ENCODE measurements at places on chromosomes 16 and 17.

DNA sequence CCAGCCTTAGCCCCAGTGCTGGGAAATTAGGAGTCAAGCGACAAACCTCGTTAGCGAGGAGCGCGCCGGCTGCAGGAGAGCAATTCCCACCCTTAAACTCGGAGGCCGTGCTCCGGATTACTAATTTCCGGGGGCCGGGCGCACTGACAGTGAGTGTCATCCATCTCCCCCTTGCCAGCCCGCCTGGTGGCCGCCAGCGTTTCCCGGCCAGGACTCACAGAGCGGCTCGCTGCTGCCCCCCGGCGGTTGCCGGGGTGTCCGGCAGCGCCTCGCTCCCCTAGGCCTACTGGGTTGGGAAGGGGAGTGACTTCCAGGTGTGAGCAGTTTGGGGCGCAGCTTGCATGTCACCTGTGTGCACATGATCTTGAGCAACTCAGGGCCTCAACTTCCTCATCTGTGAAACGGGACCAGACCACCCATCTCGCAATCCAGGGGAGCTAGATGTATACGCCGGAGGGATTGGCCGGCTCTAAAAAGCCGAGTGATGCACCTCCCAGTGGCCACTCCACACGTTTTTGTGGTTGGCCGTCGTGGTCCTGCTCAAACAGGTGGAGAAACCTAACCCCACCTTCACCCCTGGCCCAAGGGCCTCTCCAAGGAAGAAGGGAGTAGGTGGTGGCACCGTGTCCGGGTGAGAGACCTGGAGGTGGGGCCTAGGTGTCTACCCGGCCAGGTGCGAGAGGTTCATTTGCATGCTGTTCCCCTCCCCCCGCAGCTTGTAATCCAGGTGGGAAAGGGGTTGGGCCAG lies 2.5 kb upstream of the GSE1 start:
- peak; percentile 81 for DNase-seq

GRCh38 chr17:36938566-36939051 lies 1.3 kb downstream of the LHX1 start:
- no peak for DNase-seq

- no peak for DNase-seq
These were observed 178.3 kb downstream of the SOX9 start for GRCh38 chr17:72299100-72299499.

- DNase-seq, result no peak
These were observed 79.9 kb upstream of the MON1B start for GRCh38 chr16:77111056-77111565.

GRCh38 chr16:66116163-66117002 lies 250.1 kb upstream of the CDH5 start:
- DNase-seq, result no peak

DNA sequence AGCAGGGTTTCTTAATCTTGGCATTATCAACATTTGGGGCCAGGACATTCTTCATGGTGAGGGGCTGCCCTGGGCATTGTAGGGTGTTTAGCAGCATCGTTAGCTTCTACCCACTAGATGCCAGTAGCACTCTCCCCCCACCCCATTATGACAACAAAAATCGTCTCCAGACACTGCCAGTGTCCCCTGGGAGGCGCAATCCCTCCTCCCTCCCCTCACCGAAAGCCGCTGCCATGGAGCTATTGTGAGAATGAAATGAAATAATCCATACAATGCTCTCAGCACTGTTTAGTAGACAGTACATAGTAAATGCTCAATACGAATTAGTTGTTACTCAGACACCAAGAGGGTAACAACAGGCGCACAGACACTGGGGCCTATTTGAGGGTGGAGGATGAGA lies 502.9 kb downstream of the NPIPA7 start:
- no peak for DNase-seq

DNA sequence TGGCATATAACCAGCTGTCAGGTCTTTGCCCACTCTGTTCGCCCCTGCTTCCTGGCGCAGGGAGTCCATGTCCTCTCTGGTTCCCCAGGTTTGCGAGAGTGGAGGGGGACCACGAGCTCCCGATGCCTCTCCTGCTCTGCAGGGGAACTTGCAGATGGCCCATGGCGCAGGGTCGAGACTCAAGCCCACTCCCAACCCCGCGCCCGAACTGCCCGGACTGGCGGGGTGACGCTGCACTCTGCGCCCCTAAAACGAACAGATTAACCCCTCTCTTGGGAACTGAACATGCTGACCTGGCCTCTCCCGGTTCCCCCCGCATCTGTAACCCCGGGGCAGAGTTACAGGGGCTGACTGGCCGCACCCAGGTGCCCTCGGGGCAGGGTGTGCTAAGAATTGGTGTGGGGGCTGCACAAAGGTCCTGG lies 681 bp upstream of the PLA2G15 start:
- no peak for DNase-seq

- DNase-seq, result no peak
These were observed 56.4 kb downstream of the VMP1 start for GRCh38 chr17:59763861-59764260.

GRCh38 chr17:7122381-7122780 lies 7.8 kb upstream of the ASGR2 start:
- DNase-seq, result no peak

DNA sequence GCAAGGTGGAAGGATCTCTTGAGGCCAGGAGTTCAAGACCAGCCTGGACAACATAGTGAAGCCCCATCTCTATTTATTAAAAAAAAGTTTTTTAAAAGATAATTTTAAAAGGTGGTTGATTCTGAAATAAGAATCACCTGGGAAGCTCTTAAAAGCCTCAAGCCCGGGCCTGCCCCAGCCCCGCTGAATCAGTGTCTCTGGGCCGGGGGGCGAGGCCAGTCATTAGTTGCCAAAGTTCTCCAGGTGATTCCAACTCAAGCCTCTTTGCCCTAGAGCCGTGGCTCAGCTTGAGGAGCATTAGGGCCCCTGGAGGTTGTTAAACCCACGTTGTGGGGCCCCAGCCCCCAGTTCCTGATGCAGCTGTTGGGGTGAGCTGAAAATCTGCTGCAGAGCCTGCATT lies 24.6 kb downstream of the JPH3 start:
- no peak for DNase-seq

DNA sequence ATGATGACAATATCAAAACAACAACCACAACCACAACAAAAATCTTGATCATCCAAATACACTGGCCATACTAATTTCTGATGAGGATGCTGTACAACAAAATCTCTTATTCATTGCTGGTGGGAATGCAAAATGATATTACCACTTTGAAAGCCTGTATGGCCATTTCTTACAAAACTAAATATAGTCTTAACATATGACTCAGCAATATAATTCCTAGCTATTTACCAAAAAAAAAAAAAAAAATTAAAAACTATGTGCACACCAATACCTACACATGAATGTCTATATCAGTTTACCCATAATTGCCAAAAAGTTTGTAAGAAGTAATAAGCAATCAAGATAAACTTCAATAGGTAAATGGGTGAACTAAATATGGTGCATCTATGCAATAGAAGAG lies 1379.7 kb downstream of the CDH11 start:
- no peak for DNase-seq

- no peak for DNase-seq
These were observed 20.2 kb upstream of the RBFOX3 start for GRCh38 chr17:79630821-79631639.

GRCh38 chr16:75250089-75250808 lies 1.2 kb downstream of the BCAR1 start:
- DNase-seq, result no peak

- no peak for DNase-seq
These were observed 16.8 kb downstream of the GALNS start for GRCh38 chr16:88839745-88840599.

DNA sequence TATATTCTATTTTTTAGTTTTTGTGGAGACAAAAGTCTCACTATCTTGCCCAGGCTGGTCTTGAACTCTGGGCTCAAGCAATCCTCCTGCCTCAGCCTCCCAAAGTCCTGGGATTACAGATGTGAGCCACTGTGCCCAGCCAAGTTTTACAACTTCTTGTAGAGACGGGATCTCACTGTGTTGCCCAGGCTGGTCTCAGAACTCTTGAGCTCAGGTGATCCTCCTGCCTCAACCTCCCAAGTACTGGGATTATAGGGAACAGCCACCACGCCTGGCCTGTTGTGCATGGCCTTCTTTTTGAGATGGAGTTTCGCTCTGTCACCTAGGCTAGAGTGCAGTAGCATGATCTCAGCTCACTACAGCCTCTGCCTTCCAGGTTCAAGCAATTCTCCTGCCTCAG lies 6.2 kb upstream of the CENPT start:
- DNase-seq, result no peak

GRCh38 chr16:4330277-4330874 lies 14.5 kb downstream of the GLIS2 start:
- DNase-seq, result peak; percentile 48

GRCh38 chr17:73787076-73788059 lies 143.1 kb upstream of the SDK2 start:
- DNase-seq, result no peak

DNA sequence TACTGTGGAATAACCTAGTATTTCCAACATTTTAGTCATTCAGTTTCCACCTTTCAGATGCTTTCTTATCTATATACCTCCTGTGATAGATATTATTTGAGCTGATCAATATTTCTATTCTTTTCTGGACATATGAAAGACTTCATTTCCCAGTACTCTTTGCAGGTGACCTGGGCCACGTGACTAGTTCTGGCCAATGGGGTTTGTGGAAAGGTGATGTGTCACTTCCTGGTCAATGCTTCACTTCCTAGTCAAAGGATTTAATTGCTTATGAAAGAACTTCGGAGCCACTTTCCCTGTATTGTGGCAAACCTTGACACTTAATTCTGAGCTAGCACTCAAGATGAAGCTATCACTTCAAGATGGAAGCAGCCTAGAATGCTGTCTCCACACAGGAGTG lies 248.9 kb upstream of the FOXF1 start:
- no peak for DNase-seq

- DNase-seq, result no peak
These were observed 43.4 kb downstream of the ZNF276 start for GRCh38 chr16:89764711-89765201.

GRCh38 chr17:74971069-74971841 lies 1.3 kb downstream of the HID1 start:
- no peak for DNase-seq

GRCh38 chr17:81929253-81930141 lies 2.0 kb upstream of the MAFG start:
- no peak for DNase-seq

- DNase-seq, result no peak
These were observed 72.0 kb upstream of the DNAJA2 start for GRCh38 chr16:47045459-47045858.

DNA sequence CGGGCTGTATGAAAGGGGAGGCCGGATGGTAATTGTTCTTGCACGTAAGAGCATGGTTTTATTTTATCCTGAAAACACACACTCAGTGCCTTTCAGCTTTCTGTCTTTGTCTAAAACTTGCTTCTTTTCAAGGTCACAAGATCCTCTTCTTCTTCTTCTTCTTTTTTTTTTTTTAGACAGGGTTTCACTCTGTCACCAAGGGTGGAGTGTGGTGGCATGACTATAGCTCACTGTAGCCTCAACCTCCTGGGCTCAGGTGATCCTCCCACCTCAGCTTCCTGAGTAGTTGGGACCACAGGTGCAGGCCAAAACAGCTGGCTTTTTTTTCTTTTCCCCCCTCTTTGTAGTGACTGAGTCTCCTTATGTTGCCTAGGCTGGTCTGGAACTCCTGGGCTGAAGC lies 15.9 kb upstream of the ZNF629 start:
- DNase-seq, result no peak

DNA sequence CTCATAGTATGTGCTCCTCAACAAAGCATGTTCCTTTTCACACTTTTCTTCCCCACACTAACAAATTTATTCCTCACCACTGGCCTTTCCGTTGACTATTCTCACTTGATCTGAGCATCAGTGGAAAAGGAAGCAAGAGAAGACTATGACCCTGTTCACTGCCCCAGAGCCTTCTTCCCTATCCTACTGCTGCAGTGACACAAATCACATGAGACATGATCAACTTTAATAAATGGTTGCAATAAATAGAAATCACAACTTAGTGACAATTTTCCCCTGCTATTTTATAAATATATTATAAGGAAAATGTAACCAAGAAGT lies 438.7 kb upstream of the SOX9 start:
- no peak for DNase-seq

DNA sequence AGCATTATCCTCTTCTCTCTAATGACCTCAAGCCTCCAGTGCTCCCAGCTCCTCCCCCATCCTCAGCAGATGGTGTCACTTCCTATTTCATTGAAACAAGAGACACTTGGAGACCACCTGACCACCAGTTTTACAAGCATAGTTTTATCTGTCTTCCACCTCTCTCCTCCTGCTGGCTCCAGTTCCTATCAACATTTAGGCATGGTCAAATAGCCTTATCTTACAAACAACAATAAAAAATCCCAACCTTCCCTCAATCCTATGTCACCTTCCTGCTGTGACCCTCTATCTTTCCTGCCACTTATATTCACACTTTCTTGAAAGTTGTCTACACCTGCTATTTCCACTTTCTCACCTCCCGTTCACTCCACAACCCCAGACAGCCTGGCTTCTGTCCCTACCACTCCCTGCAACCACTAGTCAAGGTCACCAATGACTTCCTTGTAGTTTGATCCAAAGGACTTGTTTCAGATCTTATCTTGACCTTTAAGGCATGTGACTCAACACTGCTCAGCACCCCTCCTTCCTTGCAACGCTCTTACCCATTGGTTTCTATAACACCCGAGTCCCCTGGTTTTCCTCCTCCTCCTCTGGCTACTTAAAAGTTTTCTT lies 4.3 kb upstream of the NTN1 start:
- no peak for DNase-seq

- peak; percentile 3 for DNase-seq
These were observed 72.6 kb downstream of the CLEC16A start for GRCh38 chr16:11016993-11017392.

- DNase-seq, result no peak
These were observed 17.5 kb downstream of the SLC47A1 start for GRCh38 chr17:19551165-19551564.

DNA sequence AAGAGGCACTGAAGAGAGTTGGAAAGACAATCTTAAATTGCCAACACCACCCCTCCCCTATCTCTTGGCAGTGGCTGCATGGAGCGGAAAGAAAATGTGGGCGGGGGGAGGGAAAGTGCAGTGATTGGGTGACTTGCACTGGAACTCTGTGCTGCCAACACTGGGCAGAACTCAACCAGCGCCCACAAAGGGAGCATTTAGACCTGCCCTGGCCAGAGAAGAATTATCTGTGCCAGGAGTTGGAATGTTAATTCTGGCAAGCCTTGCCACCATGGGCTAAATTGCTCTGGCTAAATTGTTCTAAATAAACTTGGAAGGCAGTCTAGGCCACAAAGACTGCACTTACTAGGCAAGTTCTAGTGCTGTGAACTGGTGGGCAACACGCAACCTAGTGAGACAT lies 6.5 kb upstream of the CCL13 start:
- no peak for DNase-seq

- DNase-seq, result no peak
These were observed at the start of gene ALOX12 for GRCh38 chr17:6995500-6996255. TSS of gene ALOX12 (plus strand) at chr17:6996049. CDS start at chr17:6996118, 69 bp downstream.

Data from activated CD4-positive, alpha-beta T cell treated with anti-CD3 and anti-CD28 coated beads, Interleukin-2, amount 50 U/mL, for 24 hours (primary cell).